ENCODE measurements at places on chromosomes 2 and 18.

- no peak for DNase-seq
Measured at GRCh38 chr2:171431677-171432167, 2.1 kb downstream of the METTL8 start.

DNA sequence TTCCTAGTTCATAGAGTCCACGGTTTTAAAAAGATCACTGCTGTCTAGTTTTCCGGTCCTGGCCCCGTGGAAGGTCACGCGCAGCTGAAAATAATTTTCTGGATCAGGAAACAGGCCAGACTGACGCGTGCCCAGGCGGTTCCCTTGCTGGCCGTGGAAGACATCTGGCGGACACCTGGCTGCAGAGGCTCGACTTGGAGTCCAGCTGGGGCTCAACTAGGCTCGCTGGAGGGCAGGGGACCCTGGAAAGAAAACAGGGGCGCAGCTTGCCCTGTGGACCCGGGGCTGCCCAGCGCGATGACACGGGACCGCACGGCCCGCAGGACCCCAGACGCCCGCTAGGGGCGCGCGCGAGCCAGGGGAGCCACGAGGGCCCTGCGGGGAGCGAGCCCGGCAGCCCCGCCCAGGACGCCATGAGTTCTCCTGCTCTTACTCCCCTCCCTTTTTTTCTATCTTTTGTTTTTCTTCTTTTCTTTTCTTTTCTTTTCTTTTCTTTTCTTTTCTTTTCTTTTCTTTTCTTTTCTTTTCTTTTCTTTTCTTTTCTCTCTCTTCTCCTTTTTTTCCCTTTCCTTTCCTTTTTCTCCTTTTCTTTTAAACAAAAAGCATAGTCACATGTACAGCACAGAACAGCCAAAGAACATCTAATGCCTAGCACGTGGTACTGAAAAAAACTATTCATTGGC is 43.2 kb upstream of the UBE2F start:
- no peak for DNase-seq

DNA sequence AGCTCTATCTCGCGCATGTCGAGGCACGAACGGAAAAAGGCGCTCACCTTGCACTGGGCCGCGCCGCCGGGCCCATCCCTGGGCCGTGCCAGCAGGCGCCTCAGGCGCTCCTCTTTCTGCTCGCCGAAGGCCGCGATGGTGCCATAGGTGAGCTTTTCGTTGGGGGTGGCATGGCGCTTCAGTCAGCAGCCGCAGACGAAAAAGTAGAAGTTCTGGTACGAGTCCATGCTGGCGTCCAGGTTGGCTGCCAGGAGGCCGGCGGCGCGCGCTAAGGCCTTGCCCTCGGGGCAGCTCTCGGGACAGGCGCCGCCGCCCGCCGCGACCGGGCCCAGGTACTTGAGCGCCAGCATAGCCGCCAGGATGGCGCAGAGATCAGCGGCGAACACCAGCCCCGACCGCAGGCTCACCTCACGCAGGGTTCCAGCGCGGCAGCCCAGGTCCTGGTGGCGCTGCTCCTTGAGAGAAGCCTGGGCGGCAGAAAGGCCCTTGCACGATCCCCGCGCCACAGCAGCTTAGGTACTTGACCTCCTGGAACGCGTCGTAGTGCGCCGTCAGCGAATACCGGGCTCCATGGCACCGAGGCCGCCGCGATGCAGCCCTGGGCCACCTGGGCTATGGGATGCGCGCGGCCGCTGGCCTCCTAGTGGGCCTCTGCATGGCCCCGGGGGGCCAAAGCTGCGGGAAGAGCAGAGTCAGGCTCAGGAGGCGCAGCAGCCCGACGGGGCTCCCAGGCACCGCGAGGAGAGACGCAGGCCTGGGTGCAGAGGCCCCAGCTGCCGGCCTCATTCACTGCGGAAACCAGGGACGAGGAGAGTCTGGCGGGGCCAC is 12.8 kb downstream of the ALPG start:
- DNase-seq: no peak

DNA sequence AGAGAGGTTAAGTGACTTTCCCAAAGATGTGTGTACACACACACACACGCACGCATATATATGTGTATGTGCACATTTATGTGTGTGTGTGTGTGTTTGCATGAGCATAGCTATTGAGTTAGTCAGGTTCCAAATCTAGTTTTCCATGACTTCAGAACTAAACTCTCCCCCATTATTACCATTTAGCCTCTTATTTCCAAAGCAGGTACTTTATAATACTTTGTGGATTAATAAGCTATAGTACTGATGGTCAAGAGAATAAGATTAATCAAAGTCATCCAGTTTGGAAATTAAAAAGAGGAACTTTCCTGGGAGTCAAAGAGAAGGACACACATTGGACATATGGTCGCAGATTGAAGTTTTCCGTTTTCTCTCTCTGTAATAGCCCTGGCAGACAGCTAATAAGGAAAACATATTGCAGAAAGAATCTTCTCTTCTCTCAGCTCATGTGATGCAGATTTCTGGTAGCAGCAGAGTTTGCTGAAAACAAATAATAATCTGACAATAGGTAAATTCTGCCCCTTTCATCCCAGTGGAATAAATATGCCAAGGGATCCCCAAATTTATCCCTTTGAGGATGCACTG is 410.9 kb upstream of the TCF4 start:
- DNase-seq: no peak

GRCh38 chr2:220572385-220572784 is 945.0 kb downstream of the SLC4A3 start:
- DNase-seq: no peak

GRCh38 chr2:138730497-138731030 is 49.6 kb downstream of the NXPH2 start:
- no peak for DNase-seq

DNA sequence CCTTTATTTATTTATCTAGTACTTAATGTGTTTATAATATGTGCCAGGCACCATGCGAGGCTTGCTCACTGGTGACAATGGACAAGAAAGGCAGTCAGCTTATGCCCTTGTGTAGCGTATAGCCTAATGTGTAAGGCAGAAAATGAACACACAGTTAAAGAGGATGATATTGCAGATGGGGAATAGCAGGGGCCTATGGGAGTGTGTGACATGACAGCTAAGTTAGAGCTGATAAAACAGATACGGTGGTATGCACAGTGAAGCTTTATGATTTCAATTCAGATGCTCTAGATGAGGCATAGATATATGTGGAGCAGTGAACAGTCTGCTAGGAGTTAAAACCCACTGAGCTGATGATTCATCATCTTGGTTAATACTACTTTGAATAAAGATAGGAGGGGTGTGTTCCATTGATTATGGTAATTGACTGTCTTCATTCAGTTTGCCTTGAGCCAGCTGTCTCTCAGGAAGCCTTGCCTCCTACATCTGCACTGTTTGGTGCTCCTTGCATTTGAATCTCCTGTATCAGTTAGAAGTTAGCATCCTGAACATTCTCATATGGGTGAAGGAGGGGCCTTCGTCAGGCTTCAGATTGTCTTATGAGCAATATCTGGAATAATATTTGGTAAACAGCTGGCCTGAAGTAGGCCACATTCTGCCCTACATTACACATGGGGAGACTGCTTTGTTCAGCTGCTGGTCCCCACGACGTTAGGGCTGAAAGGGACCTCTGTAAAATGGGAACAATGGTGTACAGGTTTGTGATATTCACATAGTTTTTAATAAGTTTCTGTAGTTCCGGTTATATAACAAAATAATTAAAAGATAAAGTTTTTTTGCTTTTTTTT is 13.2 kb downstream of the MAP4K4 start:
- DNase-seq: no peak

DNA sequence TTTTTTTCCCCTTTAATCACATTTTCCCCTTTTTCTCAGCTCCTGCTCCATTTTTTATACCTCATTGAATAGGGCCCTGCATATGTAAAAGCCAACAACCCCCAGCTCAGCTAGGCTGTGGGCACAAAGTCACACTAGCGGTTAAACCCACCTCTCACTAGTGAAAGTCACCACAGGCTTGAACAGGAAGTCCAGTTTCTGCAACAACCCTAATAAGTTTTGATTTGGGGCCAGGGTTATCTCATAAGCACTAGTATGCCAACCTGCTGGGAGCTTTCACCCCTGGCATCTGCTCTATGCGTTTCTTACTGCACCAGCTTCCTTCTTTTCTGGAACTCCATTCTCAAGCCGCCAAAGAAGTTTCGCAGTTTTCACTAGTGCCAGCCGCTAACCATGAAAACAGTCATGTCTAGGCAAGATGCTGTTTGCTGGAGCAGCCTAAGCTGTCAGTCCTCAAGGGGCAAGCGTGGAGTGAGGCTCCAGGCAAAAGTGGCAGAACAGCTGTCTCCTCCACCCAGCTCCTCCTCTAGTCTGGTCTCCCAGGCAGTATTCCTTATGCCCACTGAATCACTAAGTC is 197.0 kb upstream of the MEIS1 start:
- no peak for DNase-seq

GRCh38 chr2:237491515-237492118 is 4.6 kb downstream of the MLPH start:
- DNase-seq: no peak

DNA sequence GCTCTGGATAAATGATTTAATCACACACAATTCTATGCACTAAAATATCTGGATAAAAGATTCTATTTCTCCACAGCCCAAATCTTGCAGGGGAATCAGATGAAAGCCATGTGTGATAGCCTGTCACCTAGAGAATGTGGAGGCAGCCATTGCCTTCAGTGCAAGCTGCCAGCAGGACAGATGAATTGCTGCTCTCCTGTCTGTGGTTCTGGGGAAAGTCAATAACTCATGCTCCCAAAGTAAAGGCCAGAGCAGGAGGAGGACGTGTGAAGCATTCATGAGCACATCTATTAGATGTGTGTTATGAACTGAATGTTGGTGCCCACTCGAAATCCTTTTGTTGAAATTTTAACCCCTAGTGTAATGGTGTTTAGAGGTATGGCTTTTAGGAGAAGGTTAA is 195.1 kb downstream of the RDH14 start:
- DNase-seq: no peak

GRCh38 chr18:2997846-2998564 is 14.9 kb downstream of the LPIN2 start:
- DNase-seq: no peak

- DNase-seq: no peak
Measured at GRCh38 chr18:78978349-78979055, 1.1 kb upstream of the SALL3 start.

DNA sequence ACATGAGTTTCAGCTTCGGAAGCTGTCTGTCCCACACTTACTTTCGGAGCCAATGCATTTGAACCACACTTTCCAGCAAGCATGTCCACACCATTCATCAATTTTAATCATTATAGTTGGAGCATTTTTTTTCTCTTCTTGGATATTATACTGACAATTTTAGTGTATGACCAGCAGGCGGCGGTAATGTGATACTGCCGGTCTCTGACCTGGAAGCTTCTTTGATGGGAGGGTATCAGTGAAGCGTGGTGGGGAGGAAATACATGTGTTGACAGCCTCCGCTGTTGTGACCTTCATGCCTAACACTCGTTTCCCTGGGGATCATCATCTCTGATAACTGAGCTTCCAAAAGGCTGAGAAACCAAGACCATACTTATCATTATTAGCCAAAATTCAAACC is 231.7 kb downstream of the GBX2 start:
- DNase-seq: no peak

DNA sequence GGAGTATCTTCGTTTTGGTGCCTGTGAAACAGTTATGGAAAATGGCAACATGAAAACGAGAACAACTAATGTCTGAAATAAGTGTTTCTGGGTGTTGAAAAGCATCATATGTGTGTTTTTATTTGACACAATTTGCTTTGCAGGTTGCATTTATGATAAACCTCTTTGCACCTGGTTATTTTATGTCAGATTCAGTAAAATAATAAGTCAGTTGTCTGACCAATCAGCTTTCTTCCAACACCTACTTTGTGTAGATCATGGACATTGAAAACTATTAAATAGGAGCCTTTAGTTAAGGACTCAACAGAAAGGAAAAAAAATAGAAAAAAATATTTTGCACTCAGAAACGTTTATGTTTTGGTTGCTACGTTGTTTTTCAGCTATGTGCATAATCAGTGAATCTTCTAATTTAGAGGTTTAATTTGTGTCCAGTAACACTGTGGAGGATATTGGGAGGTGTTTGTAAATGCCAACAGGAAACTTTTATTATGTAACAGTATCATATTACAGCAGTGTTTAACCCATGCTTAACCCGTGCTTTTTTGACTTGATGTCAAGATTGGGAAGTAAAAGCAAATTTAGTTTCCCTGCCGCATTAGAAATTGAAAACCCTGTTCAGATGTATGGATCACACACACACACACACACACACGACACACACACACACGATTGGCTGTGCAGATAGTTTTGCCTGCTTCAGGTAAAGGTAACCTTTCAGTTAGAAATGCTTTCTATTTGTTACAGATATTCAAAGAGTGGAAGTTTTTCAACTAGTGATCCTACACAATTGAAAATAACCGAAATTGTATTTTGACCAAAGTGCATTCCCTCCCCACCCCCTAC is 2.6 kb downstream of the PKP4 start:
- DNase-seq: no peak

GRCh38 chr2:33135645-33136044 is 188.9 kb downstream of the LTBP1 start:
- no peak for DNase-seq

- DNase-seq: no peak
Measured at GRCh38 chr2:241975593-241976284, 106.2 kb downstream of the RTP5 start.

DNA sequence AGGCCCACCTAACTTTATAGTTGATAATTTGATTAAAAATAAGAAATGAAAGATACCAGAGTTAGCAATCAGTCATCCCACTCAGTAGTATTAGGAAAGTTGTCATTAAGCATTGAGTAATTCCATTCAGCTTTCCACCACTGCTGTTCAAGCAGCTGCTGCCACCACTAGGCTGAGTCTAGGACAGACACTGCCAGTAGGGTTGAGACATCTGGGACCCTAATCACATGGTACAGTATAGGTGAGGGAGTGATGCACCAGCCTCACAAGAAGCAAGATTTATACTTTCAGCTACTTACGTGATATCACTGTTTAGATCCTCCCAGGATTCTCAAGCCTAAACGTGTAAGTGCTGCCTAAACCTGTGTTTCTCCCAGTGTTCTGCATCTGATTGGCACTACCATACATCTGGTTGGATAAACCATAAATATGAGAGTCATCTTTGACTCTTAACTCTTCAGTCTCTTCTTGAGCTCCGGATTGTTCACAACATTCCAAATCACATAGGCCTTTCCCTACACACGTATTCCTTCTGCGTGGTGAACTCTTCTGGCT is 3.2 kb downstream of the UBXN4 start:
- DNase-seq: no peak

DNA sequence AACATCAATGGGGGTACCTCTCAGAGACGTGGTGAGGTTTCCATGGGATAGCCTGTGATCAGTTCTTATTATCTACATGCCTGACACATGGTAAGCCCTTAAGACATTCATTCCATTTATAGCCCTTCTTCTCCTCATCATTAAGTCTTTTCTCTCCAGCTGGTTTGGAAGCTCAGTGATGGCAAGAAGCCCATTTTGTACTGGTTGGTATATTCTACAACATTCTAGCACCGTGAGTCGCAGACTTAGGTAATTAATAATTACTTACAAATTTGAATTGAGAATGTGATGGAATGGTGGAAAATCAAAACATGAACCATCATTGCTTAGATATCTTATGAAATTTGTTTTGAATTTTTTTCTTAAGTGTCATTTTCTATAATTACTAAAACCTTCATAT is 472.6 kb downstream of the DLGAP1 start:
- DNase-seq: no peak

GRCh38 chr2:19685731-19686130 is 216.1 kb downstream of the TTC32 start:
- no peak for DNase-seq

GRCh38 chr2:119011162-119011909 is 69.3 kb downstream of the MARCO start:
- no peak for DNase-seq

Data from cortex of kidney (tissue), 1 donor.